ENCODE measurements at places on chromosomes 6 and 20.

- no peak for DNase-seq
Measured at GRCh38 chr20:63402181-63402859, 41.2 kb upstream of the CHRNA4 start.

DNA sequence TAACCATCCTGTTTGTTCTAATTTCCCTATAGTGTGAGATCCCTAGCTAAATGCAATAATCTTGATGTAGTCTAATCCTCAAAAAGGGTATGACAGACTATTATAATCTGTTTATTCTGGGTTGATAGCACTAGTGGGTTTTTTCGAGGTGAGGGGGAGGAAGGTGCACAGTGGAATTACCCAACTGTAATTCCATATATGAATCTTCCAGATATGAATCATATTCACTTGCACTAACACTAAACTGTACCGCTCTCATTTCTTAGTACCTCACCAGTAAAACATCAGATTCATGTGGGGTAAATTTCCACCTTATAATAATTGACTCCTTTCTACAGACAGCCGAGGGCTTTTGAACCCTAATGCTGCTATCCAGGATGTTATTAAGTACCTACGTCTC, 16.5 kb downstream of the NCOA7 start:
- DNase-seq = no peak

DNA sequence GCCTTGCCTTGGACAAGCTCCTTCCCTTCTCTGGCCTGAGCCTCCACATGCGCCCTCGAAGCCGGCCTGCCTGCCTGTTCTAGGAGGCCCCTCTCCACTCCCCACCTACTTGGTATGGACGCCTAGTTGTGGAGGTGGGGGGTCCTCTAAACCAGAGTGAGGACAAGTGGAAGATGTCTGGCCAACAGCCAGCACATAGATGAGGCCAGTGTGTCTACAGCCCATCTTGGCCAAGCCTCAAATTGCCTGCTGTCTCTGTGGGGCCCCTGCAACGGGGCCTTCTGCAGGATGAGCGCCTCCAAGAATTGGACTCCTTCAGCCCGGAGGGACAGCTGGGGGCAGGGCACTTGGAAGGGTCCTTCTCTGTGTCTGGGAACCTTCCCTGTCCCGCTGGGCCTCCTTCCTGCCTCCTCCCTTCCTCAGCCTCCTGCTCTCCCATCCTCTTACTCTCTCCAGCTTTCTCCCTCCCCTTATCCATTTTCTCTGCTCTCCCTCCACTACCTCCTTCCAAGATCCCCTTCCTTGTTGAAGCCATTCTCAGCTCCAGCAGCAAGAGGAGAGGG, 1.6 kb downstream of the MDFI start:
- DNase-seq = no peak

GRCh38 chr20:35355372-35355771, 56.4 kb downstream of the UQCC1 start:
- no peak for DNase-seq

DNA sequence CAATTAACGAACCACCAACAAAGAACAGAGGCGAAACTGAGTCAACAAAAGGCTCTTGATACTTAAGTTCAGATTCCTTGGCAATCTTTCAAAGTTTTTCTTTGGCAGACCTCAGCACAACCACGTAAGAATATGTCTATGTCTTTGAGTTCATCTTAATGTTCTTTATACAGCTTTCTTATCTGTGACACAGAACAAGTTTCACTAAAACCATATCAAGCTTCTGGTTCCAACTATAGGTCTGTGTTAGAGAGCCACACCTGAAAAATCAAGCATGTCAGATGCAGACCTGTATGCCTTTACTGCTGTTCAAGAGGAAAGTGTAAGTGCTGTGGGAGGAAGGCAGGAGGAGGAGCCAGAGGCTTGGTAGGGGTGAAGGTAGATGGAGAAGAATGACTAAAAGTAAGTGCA, 271.3 kb downstream of the KHDC1L start:
- no peak for DNase-seq

- DNase-seq = no peak
Measured at GRCh38 chr20:14445310-14445709, 107.9 kb upstream of the FLRT3 start.

- DNase-seq = peak; percentile 2
Measured at GRCh38 chr6:170205534-170206316, 85.2 kb downstream of the DLL1 start.

DNA sequence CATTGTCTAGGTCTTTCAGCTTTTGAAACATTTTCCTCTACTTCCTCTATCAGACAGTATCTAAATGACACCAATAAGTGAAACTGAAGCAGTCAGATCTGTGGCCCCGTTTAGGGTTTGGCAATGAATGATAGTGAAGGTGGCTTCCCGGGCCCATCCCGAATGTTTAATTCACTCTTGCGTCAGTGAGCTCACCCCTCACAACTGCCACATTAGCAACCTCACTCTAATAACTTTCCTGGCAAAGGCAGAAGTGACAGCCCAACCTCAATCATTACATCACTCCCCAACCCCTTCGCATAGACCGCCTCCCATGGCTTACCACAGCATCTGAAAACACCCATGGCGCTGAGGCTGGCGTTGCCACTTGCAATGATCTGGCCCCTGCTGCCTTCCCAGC, 92.4 kb upstream of the CD83 start:
- DNase-seq = no peak

- DNase-seq = no peak
Measured at GRCh38 chr6:52020945-52021570, 66.4 kb downstream of the PKHD1 start.

- no peak for DNase-seq
Measured at GRCh38 chr6:133187657-133188453, 53.3 kb upstream of the EYA4 start.

GRCh38 chr6:161544801-161545480, 271.1 kb upstream of the AGPAT4 start:
- no peak for DNase-seq

DNA sequence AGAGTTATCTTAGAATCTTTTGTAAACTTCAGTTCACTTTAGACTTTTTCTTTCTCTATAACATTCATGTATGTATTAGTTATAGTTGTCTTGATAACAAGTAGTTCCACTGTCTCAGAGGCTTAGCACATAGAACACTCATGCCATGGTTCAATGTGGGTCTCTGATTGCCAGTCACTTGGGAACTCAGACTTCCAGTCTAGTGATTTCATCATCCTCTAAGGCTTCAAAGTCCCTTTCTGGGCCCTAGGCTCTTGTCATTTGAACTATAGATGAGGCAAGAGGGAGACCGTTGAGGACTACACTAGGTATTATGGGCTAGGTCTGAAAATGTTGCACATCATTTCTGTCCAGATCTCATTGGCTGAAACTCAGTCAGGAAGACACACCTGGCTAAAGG, 8.4 kb upstream of the EEF1E1 start:
- DNase-seq = no peak

DNA sequence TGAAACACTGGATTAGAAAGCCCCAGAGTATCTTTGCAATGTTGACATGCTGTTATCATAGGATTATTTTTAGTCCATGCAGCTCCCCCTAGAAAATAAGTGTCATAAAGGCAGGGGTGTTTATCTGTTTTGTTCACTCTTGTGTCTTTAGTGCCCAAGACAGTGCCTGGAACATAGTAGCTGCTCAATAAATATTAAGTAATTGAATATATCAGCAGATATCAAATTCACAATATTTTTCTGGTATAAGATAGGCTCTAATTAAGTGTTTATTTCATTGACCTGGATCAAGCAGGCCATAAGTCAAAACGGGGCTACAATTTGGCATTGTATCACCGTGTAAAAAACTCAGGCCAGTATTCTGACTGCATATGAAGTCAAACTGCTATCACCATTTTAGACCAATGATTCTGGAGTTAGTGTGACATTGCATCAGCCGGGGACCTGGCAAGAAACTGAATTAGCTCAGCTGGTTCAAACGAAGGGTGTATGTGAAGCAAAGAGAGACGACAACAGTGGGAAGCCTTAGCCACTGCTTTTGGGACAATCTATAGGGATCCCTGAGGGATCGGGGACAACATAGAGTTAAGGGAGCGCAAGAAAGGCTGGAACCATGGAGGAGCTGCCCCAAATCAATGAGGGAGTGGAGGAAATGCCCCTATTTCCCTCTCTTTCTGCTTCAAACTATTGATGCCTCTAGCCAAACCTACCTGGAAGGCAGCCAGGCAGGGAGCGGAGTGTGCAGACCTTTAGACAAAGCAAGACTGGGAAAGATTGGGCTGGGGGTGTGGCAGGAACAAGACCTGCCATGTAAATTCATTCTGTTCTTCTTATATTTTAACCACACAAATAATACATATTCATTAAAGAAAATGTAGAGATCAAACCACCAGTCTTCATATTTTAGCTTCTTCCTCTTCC, 112.2 kb downstream of the PLEKHG1 start:
- no peak for DNase-seq

DNA sequence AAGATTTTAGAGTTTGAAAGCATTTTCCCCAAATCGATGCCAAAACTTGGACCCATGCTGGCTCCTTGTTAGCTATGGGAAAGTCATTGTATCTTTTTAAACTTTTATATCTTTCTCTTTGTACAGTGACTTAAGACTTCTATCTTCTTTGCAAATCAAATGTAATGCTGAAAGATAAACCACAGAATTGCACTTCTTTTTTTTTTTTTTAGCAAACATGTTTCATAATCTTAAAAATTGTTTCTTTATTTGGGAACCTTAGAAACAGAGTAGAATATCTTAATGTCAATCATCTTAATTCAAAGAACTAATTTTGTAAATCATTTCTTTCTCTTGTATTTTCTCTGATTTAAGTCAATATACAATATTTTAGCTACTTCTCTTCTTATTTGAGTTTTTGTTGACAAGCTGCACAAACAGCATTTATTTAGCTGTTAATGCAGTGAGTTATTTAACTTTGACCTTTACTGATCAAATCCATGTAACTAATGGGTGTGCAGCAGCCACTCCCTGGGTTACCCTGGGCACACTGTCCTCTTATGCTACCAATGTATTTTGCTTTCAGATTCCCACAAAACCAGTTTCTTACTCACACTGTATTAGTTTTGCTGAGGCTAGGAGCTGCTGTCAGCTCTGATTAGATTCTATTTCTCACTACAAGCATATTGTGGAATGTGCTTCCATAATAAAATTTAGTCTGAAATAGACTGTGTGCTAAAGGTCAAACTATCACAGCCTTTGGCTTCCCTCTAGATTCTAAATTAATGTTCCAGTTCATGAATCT, 279.6 kb downstream of the ADGB start:
- DNase-seq = no peak

GRCh38 chr20:59811681-59812171, 121.7 kb downstream of the SYCP2 start:
- no peak for DNase-seq

DNA sequence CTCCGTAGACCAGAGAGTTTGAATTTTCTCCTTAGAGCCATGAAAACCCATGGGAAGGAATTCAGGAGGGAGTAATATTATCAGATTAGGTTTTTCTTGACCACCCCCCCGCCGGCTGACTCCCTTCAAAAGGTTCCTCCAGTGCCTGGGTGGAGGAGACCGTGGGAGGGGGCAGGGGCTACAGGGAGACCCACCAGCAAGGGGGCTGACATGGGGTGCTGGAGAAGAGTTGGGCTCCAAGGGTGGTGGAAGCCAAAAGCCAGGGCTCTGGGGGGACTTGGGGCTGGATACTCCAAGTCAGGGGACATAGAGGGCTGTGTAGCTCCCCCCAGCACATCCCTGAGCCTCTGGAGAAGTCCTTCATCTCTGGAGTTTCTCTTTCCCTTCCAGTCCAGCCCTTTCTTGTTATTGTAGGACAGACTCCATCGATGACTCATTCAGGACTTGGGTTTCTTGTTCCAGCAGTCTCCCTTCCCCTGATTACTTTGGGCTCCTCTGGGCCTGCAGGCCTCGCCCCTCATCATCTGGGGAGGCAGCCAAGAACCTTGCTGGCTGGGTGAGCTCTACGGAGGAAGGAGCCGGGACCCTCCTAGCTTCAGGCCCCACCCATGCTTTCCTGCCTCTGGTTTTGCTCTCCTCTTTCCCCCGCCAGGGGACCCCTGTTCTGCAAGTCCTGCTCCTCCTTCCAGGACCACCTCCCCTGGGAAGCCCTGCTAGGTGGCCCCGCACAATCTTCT, 10.5 kb upstream of the KIAA1755 start:
- no peak for DNase-seq

DNA sequence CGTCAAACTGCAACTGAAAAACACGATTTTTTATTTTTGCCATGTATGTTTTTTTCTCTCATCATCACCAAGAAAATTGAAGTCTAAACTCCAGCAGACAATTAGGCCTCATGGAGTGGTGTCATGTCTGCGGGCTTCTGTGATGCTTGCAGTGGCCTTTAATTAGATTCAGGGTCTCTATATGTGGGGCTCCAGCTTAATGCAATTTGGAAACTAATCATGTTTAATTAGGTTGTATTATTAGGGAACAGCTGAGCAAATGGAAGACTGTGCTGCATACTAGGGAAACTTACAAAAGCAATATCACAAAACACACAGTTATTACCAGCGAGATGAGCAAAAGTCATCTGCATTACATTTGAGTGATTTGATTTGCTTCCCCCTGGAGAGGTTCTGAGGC, 132.9 kb upstream of the PMEPA1 start:
- no peak for DNase-seq

DNA sequence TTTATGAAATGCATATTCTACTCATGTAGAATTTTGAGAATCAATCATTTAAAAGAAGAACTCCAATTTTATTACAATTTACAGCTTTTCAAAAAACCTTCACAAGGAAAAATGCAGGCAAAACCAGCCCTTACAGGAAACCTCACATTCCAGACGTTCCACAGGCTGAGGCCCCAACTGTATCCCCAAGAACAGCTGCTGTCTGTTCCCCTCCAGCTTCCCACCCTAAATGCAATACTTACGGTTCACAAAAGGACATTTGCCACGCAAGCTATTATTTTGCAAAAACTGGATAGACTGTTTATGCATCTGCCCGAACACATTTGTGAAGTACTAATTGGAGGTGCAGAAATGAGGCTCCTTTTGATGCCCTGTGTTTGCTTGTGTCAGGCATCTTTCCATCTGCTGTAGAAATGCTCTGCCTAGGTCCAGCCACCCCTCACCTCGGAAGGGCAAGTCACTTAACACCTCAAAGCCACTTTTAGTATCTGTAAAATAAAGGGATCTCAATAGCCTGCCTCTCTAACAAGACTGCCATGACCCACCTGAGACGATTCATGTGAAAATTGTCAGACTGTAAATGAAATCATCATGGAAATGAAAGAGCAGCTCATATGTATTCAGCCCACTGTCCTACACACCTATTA, 26.5 kb downstream of the PDE10A start:
- DNase-seq = no peak

GRCh38 chr6:22081709-22082108, 215.1 kb downstream of the PRL start:
- no peak for DNase-seq

- DNase-seq = no peak
Measured at GRCh38 chr6:126337323-126337722, 2.6 kb upstream of the CENPW start.

- DNase-seq = no peak
Measured at GRCh38 chr6:6796818-6797217, 208.3 kb downstream of the LY86 start.
